ENCODE measurements at places on chromosomes 11 and 22.

DNA sequence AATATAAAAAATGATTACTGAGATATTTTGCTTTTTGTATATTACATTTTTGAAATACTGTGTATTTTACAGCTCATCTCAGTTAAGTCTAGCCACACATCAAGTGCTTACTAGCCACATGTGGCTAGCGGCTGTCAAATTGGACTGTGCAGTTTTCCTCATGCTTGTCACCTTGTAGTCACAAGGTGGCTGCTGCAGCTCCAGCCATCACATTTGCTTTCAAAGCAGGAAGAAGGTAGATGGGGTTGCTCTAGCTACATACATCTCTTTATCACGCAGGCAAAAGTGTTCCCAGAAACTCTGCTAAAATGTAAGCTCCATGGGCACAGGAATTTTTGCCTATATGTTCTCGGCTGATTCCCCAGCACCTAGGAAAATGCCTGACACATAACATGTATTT is 61.5 kb downstream of the MICAL2 start:
- no peak for DNase-seq

DNA sequence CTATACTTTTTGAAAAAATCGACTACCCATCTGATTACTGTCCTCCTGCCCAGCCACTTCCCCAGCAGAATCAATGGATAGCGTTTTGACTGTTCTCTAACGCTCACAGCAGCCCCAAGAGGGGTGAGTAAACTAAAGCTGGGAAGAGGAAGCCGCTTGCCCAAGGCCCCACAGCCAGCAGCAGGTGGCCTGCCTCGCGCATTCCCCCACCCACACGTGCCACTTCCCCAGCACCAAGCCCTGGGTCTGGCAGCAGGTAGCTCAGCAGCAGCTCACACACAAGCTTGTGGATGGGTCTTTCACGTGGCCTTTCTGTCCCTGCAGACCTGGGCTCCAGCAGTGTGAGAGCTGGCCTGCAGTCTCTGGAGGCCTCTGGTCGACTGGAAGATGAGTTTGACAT is 34.3 kb downstream of the TOM1 start:
- DNase-seq, result no peak

- peak; percentile 78 for DNase-seq
Measured at GRCh38 chr11:61695917-61696316, 15.7 kb downstream of the DAGLA start.

GRCh38 chr11:43145653-43146052 is 166.1 kb upstream of the API5 start:
- DNase-seq, result no peak

DNA sequence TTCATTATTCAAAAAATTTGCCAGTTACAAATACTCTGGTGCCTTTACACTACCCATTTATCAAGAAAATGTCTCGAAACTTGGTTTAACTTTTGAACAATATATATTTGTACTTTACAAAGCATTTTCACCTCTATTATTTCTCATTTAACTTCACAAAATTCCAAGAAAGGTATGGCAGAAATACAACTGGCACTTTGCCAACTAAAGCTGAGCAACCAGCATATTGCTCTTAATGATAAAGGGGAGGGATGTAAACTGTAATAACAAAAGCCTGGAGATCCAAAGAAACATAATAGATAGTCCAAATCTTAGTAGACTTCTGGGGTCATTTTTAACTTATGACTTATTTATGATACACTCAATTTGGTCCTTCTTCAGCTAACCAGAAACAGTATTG is 7.7 kb downstream of the PITPNB start:
- DNase-seq, result no peak

DNA sequence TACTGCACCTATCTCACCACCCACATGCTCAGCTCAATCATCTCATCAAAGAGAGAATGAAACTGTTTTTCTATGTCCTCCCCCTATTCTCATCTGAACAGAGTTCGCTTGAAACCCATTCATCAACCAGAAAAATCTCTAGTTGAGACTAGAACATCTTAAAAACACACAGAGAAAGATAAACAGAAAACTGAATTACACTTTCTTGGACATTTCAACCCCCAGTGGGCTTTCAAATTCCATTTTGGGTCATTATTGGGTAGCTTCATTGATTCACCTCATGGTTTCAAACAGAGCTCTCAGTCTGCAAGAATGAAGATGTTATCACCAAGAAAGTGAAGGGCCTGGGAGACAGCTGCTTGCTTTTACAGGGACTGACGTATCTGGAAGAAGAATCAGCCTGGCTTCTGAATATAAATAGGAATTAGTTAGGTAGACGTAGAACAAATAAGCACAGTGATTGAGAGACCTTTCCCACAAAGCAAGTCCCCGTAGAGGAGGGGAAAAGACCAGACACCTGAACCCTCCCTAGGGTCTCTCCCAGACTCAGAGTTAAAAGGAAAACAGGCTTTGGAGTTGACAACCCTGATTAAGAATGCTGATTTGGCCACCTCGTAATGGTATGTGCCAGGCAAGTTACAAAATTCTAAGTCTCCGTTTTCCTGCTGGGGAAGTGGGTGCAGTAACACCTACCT is 155.7 kb downstream of the BBOX1 start:
- DNase-seq, result no peak

DNA sequence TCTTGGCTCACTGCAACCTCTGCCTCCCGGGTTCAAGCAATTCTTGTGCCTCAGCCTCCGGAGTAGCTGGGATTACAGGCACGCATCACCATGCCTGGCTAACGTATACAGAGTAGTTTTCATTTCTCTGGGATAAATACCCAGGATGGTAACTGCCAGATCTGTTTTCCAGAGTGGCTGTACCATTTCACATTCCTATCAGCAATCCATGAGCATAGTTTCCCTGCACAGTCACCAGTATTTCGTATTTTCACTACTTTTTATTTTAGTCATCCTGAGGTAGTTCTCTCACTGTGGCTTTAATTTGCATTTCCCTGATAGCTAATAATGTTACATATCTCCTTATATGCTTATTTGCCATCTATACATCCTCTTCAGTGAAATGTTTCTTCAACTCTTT is 11.0 kb upstream of the SCARF2 start:
- DNase-seq, result no peak

DNA sequence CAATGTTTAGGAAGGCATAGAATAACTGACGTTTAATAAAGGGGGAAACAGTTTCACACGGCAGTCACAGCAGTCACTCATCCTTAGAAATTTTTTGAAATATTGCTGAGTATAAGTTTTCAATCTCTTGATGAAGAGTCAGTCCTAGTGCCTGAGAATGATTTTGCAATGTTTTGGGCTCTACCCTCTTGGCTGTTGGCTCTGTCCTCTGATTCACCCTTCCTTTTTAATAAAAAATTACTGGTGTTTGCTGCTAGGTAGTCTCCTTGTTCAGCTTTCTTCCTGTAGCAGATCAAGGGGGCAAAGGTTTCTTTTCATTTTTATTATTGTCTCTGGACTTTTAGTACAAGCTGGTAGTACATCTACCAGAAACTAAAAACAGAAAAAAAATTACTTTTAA is 194.3 kb upstream of the ANO3 start:
- no peak for DNase-seq

DNA sequence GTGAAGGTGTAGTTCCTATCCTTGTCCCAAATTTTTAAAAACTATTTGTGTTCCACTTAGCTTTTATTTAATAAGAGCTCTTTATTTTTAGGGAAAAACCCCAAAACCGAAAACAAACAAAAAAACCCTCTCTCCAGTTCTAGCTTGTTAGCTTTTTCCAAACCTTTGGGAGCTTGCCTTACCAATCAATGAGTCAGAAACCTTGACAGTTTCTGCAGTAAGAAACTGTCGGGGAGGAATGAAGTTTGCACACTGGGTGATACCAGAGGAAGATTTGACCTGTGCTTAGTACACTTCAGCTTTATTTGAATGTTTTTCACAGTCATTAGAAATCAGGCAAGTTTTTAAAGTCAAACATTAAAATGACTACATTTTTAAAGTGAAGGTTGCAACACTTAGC is 105.0 kb downstream of the FAT3 start:
- DNase-seq, result no peak

DNA sequence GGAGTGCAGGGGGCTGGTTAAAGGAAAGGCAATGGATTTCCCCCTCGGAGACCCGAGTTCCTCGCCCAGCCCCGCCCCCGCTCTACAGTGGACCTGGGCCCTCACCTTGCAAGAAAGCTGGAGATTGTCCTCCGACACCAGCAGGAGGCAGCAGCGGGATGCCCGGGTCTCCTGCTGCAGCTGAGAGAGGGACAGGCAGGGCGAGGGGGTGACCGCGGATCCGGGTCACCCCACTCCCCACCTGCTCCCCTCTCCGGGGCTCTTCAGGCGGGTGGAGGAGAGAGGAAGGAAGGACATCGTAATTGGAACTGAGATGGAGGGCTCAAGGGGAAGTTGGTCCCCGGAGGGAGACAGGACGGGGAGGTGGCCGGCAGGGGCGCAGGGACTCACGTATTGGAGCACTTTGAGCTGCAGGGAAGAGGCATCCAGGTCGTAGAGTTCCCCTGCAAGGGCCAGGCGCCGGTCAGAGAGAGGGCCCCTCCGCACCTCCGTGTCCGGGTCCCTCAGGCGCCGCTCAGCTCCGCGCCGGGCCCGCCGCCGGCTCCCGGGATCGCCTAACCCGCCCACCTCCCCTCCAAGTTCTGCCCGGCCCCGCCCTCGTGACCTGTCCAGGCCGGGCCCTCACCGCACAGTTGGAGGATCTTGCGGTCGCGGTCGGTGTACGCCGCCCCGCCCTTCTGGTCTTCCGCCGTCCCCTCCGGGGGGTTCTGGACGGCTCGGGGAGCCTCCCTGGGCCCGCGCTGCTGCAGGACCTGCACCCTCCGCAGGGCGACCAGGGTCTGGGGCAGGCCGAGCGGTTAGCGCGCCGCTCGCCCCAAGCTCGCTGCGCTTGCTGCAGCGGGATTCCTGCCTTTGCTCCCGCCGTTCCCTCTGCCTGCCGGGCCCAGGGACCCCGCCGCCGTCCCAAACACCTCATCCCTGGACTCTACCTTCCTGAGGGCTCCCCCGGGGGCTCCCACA is 84.1 kb downstream of the PDE2A start:
- DNase-seq, result peak; percentile 21

GRCh38 chr22:39362932-39363331 is 13.1 kb downstream of the SYNGR1 start:
- no peak for DNase-seq

DNA sequence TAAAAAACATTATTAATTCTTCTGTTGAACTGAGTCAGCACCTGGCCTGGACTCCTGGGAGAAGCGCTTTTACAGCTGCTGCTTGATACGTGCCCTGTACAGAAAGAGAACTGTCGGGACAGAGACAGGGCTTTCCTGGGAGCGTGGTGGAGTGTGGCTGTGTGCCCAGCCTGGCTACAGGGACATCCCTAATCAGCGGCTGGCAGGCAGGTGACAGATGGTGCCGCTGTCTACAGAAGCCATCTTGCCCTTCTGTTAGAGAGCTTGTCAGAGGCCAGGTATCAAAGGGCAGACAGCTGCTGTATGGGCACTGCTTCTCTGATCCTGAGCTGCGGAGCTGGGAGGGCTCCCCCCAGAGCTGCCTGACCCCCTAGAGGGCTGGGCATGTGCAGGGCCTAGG is 361.8 kb downstream of the TENM4 start:
- DNase-seq, result no peak

GRCh38 chr11:218815-219593 is 11.5 kb downstream of the RIC8A start:
- no peak for DNase-seq

GRCh38 chr11:12812849-12813248 is 138.6 kb downstream of the TEAD1 start:
- no peak for DNase-seq

- no peak for DNase-seq
Measured at GRCh38 chr11:86901599-86901998, 53.6 kb downstream of the FZD4 start.

GRCh38 chr11:112161012-112161411 is 2.9 kb downstream of the IL18 start:
- DNase-seq, result no peak

GRCh38 chr11:14105446-14105845 is 142.9 kb downstream of the SPON1 start:
- no peak for DNase-seq

GRCh38 chr22:41913842-41914534 is 886 bp downstream of the SHISA8 start:
- DNase-seq, result no peak

GRCh38 chr22:36413022-36413775 is 25.4 kb upstream of the MYH9 start:
- no peak for DNase-seq

DNA sequence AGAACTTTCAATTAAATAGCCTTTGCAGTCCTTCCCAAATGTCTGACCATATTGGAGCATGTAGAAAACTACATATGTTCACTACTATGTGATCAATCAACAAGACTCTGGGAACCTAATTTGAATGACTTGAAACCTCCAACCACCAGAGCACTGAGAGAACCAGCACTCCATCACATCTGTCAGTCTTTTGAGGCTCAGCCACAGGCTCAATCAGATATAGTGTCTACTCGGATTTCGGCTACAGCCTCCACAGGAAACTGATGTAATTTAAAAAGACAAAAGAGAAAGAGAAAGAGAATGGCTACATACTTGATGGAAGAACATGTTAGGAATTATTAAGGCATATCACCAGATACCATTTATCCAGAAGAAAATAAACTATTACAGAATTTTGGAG is 859.0 kb downstream of the FAM181B start:
- DNase-seq, result no peak

- DNase-seq, result peak; percentile 28
Measured at GRCh38 chr11:128848815-128849455, 18.2 kb downstream of the KCNJ1 start.

- DNase-seq, result no peak
Measured at GRCh38 chr22:43000441-43001175, 14.3 kb downstream of the PACSIN2 start.

DNA sequence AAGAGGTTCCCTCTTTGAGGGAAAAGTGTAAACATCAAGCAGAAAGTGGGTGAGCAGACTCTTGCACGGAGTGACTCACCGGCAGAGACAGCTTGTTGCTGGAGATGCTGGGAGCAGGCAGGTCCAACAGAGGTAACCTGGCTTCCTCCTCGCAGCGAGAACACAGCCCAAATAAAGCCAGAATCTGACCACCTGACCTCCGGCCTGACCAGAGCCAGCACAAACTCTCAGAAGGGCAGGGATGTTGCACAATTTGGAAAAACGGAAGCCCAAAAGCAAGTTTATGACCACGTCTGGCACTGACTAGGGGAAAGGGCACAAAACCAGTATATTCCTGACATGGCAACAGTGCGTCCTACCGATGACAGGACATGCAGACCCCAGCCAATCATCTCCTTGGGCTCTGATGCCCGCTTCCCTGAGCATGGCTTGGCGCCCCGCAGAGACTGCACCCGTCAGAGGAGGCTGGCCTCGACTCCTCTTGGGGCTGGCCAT is 5.4 kb downstream of the SMCO4 start:
- DNase-seq, result no peak

- no peak for DNase-seq
Measured at GRCh38 chr11:19994672-19995071, 165.6 kb downstream of the DBX1 start.

Measured in stimulated activated CD8-positive, alpha-beta memory T cell treated with anti-CD3 and anti-CD28 coated beads, Interleukin-7, amount 100 ng/mL, for 1 hour (primary cell).